CD4-positive, CD25-positive, alpha-beta regulatory T cell (primary cell): ENCODE measurements at places on chromosomes 4 and X. TPM values are rescaled to one million over a fixed set of nuclear protein-coding genes. Genes with fewer than 3 reads are reported as not detected.
A peak's percentile ranks its signal among the peaks of the same experiment; 100 is the strongest.

GRCh38 chr4:11428899-11429698 is 405 bp upstream of the HS3ST1 start:
- DNase-seq = peak; percentile 42
- no peaks in the 10 kb centered on the region for H3K36me3 ChIP-seq
- no peak overlapping the region for H3K4me3 ChIP-seq
- H3K27ac ChIP-seq = no peak overlapping the region
- H3K27me3 ChIP-seq = peaks cover 7% of the 10 kb centered on the region
- peaks cover 20% of the 10 kb centered on the region for H3K4me1 ChIP-seq

DNA sequence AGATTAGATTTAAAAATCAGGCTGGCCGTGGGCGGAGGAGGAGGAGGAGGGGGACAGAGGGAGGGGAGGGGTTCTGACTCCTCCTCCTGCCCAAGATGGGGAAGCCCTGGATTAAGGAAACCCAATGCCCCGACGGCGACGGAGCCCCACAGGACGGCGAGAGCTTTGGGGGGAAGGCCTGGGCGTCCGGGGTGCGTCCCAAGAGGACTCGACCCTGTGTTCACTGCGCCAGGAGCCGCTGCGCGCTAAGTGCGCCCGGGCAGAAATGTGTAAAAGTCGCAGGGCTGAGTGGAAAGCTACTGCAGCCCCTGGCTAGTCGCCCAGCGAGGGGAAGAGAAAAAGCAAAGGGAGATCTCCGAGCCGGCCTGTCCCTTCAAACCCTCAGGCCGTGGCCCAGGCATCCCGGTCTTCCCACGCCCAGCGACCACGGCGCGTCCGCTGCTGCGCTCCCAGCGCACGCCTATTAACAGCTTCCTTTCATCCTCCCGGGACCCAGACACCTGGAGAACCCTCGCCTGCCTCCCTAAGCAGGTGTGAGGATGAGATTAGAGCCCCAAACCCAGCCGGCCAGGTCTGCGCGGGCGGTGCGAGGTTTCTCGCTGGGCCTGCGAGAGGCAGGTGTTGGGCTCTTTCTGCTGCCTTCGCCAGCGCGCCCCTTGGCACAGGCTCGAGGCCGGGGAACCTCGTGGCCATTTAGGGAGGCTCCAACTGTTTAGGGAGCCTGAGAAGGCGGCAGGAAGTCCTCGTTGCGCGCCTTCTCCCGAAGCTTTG is 1.4 kb upstream of the RPS6KA3 start:
- no peaks in the 10 kb centered on the region for H3K36me3 ChIP-seq
- no peaks in the 10 kb centered on the region for H3K27me3 ChIP-seq
- no peak overlapping the region for H3K4me3 ChIP-seq
- peaks cover 11% of the 10 kb centered on the region for H3K4me1 ChIP-seq
- H3K27ac ChIP-seq = no peak overlapping the region

Gene TCEAL6
- not detected for total RNA-seq

Gene CCNB3
- 0.07 TPM for total RNA-seq

Gene DBET
- not detected for total RNA-seq

- no peak overlapping the region for H3K27ac ChIP-seq
- H3K4me1 ChIP-seq = no peaks in the 10 kb centered on the region
- no peaks in the 10 kb centered on the region for H3K36me3 ChIP-seq
- H3K4me3 ChIP-seq = no peak overlapping the region
- peaks cover 6% of the 10 kb centered on the region for H3K27me3 ChIP-seq
- no peak for DNase-seq
These were observed 20.6 kb downstream of the IGFBP7 start for GRCh38 chr4:57089549-57089948.

DNA sequence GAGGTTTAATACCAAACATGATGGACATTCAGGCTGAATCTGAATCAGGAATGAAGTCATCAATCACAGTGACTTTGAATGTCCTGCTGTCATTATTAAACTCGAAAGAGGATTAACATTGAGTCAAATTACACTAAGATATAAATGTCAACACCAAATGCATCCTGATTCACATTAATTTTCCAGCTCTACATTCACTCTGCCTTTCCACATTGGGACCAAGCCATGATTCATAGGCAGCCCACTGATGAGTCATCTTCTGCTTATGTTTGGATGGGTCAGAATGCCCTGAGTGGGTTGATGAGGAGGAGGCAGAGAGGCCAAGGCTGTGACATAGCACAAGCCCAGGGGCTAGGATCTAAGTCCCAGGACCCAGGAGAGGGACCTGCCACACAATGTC is 247.6 kb upstream of the RPS6KA3 start:
- no peak overlapping the region for H3K4me3 ChIP-seq
- no peaks in the 10 kb centered on the region for H3K4me1 ChIP-seq
- H3K27ac ChIP-seq = no peak overlapping the region

GRCh38 chrX:117743469-117744251 is 372.9 kb downstream of the KLHL13 start:
- DNase-seq = no peak
- H3K4me3 ChIP-seq = no peak overlapping the region
- no peaks in the 10 kb centered on the region for H3K4me1 ChIP-seq

- no peaks in the 10 kb centered on the region for H3K4me1 ChIP-seq
- H3K27ac ChIP-seq = no peak overlapping the region
These were observed 13.0 kb downstream of the IL13RA1 start for GRCh38 chrX:118740276-118740889.

DNA sequence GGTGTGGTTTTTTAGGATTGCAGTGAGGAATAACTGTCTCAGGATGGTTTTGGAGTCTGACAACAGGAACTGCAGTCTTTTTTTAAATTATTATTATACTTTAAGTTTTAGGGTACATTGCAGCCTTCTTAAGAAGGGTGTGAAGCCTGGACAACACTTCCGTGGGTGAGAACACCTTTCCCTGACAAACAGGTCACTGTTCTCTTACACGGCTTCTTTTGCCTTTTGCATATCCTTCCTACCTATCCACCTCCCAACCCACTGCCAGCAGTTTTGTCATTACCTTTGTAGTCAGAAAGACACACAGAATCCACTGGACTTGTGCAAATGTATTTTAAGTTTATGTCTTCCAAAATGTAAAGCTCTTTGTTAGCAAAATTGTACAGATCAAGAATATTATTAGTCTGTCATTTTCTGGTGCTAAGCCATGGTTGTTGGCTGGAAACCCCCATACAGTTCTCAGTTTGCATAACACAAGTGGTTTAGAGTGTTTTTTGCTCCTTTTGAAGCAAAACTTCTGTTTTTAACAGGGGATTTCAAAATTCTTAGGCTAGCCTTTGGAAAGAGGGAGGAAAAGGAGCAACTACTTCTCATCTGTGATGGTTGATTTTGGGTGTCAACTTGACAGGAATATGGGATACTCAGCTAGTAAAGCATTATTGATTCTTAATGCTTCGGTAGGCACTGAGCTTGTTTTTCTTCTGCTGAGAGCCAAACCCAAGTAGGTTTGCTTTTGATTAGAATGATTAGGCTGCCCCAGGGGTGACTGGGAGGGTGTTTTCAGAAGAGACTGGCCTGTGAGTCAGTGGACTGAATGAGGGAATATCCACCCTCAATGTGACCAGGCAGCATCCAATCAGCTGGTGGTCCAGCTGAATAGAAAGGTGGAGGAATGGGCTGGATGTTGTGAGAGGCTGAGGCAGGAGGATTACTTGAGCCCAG is 29.4 kb upstream of the KLHL2 start:
- peaks cover 2% of the 10 kb centered on the region for H3K27me3 ChIP-seq
- no peak overlapping the region for H3K27ac ChIP-seq
- H3K4me3 ChIP-seq = no peak overlapping the region
- no peak for DNase-seq

DNA sequence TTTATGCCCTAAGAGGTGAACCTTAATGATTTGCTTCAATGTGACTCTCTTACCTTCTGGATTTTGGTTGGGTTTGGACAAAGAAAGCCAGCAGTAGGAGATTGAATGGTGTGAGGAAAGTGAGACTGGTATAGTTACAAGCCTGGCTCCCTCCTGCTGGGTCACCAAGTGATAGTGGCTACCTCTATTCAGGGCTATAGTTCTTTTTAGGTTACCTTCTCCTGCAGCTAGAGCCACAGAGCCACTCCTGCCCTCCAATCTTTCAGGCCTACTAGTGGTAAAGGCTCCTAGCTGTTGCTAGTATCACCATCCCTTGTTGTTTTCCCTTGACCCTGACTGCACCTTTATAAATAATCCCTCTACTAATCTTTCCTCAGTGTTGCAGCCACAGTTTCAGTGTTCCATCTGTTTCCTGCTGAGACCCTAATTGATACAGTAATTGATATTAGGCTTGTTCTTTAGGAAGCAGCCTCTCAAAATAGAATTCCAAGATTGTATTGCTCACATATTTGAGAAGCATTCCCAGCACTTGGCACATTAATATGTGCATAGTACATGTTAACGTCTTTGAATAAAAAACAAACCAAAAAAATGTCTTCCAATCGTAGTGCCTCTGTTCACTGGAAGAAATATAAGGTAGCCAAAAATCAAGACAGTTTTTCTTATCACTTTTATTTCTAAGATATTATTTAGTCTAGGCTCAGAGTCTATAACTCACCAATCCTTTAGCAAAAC is 82.3 kb downstream of the SRPX start:
- H3K27me3 ChIP-seq = no peaks in the 10 kb centered on the region
- no peaks in the 10 kb centered on the region for H3K36me3 ChIP-seq
- no peak overlapping the region for H3K27ac ChIP-seq
- no peak for DNase-seq
- H3K4me1 ChIP-seq = no peaks in the 10 kb centered on the region
- H3K4me3 ChIP-seq = no peak overlapping the region

- H3K27me3 ChIP-seq = no peaks in the 10 kb centered on the region
- no peak overlapping the region for H3K4me3 ChIP-seq
- H3K27ac ChIP-seq = no peak overlapping the region
- no peaks in the 10 kb centered on the region for H3K36me3 ChIP-seq
- DNase-seq = no peak
- no peaks in the 10 kb centered on the region for H3K4me1 ChIP-seq
These were observed 180.2 kb downstream of the RBM46 start for GRCh38 chr4:154961263-154961662.

- no peak overlapping the region for H3K27ac ChIP-seq
- H3K4me1 ChIP-seq = no peaks in the 10 kb centered on the region
- H3K27me3 ChIP-seq = no peaks in the 10 kb centered on the region
- H3K4me3 ChIP-seq = no peak overlapping the region
These were observed 24.1 kb upstream of the OCIAD2 start for GRCh38 chr4:48930654-48931053.

DNA sequence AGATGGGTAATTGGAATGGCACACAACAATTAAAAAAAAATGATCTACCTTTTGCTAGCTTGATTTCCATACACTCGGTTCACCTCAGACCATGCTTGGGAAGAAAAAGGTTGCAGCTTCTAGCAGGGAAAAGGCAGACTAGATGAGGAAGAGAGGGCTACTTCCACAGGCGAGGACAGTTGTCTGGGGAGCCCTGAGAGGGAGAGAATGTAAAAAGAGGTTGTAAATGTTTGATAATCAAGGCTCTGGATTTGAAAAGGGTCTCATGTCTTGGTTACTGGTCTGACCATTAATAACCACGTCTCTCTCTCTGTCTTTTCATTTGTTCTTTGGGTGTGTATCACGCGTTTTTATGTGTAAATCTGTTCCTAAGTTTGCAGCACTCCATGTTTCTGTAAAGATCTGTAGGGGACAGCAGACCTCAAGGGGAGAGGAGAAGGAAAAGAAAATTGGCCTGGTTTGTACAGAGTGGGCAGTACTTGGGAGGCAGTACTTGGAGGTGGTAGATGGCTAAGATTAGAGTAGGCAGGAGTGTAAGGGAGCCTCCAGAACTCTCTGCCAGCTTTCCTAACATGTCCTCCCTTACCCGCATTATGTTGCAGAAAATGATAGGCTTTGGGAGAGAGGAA is 750 bp downstream of the ARMCX5 start:
- peak overlapping the region; percentile 89 for H3K4me3 ChIP-seq
- peak overlapping the region; percentile 66 for H3K27ac ChIP-seq
- no peaks in the 10 kb centered on the region for H3K4me1 ChIP-seq
- H3K27me3 ChIP-seq = no peaks in the 10 kb centered on the region

GRCh38 chr4:161321706-161322105 is 842.1 kb downstream of the FSTL5 start:
- no peaks in the 10 kb centered on the region for H3K27me3 ChIP-seq
- no peaks in the 10 kb centered on the region for H3K36me3 ChIP-seq
- no peak overlapping the region for H3K27ac ChIP-seq
- H3K4me1 ChIP-seq = no peaks in the 10 kb centered on the region
- no peak overlapping the region for H3K4me3 ChIP-seq

- H3K36me3 ChIP-seq = no peaks in the 10 kb centered on the region
- no peak for DNase-seq
- H3K4me1 ChIP-seq = no peaks in the 10 kb centered on the region
- H3K4me3 ChIP-seq = no peak overlapping the region
- H3K27ac ChIP-seq = no peak overlapping the region
These were observed 15.1 kb upstream of the MAD2L1 start for GRCh38 chr4:120081726-120082125.

Gene NLGN3
- total RNA-seq = 4.4 TPM

GRCh38 chr4:139847602-139848001 is 182.0 kb downstream of the MGST2 start:
- no peaks in the 10 kb centered on the region for H3K36me3 ChIP-seq
- H3K4me3 ChIP-seq = no peak overlapping the region
- H3K4me1 ChIP-seq = no peaks in the 10 kb centered on the region
- DNase-seq = no peak
- H3K27me3 ChIP-seq = peaks cover 4% of the 10 kb centered on the region

- no peaks in the 10 kb centered on the region for H3K36me3 ChIP-seq
- H3K27me3 ChIP-seq = no peaks in the 10 kb centered on the region
- peak overlapping the region; percentile 71 for H3K27ac ChIP-seq
These were observed 6.5 kb upstream of the JADE1 start for GRCh38 chr4:128802680-128803628.

Gene PRRG3
- total RNA-seq = not detected

- no peaks in the 10 kb centered on the region for H3K4me1 ChIP-seq
- H3K27me3 ChIP-seq = no peaks in the 10 kb centered on the region
- no peak overlapping the region for H3K27ac ChIP-seq
- DNase-seq = no peak
- H3K36me3 ChIP-seq = peaks cover 5% of the 10 kb centered on the region
These were observed 95.5 kb downstream of the CASK start for GRCh38 chrX:41827886-41828285.

DNA sequence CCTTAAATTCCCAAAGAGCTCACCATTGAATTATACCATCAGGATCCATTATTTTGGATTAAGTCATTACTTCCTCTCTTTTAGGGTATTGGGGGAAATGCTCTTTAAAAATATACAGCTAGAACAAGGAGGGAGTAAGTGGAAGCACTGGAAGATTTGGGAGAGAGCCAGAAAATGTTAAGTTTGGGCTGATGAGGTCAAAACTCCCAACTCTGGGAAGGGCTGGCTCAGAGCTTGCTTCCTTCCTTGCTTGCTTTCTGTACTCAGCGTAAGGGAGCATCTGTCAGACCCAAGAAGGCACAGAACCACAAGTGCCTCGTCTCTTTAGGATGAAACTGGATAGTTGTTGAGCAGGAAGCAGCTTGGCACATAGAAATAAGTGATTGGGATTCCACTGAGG is 138.2 kb downstream of the GUCY2F start:
- no peaks in the 10 kb centered on the region for H3K36me3 ChIP-seq
- DNase-seq = no peak
- H3K27me3 ChIP-seq = no peaks in the 10 kb centered on the region
- no peak overlapping the region for H3K27ac ChIP-seq
- H3K4me3 ChIP-seq = no peak overlapping the region

Gene VCX3B
- not detected for total RNA-seq
